ENCODE measurements at places on chromosomes 3 and 15. TPM values are rescaled to one million over a fixed set of nuclear protein-coding genes. Genes with fewer than 3 reads are reported as not detected.

Gene SSUH2
- total RNA-seq: 0.69 TPM

Gene LDHAL6B
- not detected for total RNA-seq

Gene PLA2G4F
- total RNA-seq: not detected

Gene WDR49
- not detected for total RNA-seq

Gene CSPG4
- total RNA-seq: 0.13 TPM
